Panc1 (cell line): ENCODE measurements at places on chromosomes 6 and 20.
A peak's percentile ranks its signal among the peaks of the same experiment; 100 is the strongest.

DNA sequence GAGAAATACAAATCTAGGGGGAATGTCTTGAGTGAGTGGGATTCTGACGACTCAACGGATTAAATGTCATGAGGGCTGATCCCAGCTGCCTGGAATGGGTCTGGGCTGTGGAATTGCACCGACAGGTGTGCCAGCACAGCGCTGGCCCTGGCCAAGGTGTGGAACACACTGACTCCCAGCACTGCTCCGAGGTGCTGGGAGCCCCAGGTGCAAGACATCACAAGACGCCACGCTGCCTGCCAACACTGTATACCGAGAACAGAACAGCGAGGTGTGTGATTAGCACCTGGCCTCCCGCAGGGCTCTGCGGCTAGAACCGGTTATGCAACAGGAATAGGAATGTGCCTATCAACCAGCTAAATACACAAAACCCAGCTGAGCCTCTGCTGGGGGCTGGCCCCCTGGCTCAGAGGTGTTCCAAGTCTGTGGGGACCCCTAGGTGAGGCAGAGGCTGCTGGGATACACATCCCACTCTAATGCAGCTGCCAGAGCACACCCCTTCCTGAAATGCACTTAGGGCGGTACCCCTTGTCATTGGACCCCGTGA lies 24.8 kb upstream of the APMAP start:
- H3K36me3 ChIP-seq = no peaks in the 10 kb centered on the region
- no peak overlapping the region for H3K4me3 ChIP-seq
- no peak overlapping the region for H3K27ac ChIP-seq
- H3K4me1 ChIP-seq = no peaks in the 10 kb centered on the region; the same call in 1 of the 2 replicates
- no peaks in the 10 kb centered on the region for H3K27me3 ChIP-seq

- H3K27ac ChIP-seq = no peak overlapping the region
- H3K36me3 ChIP-seq = no peaks in the 10 kb centered on the region
- H3K4me3 ChIP-seq = no peak overlapping the region
- DNase-seq = no peak
- H3K27me3 ChIP-seq = no peaks in the 10 kb centered on the region
Measured at GRCh38 chr20:1287306-1287705, 21.2 kb downstream of the SNPH start.

DNA sequence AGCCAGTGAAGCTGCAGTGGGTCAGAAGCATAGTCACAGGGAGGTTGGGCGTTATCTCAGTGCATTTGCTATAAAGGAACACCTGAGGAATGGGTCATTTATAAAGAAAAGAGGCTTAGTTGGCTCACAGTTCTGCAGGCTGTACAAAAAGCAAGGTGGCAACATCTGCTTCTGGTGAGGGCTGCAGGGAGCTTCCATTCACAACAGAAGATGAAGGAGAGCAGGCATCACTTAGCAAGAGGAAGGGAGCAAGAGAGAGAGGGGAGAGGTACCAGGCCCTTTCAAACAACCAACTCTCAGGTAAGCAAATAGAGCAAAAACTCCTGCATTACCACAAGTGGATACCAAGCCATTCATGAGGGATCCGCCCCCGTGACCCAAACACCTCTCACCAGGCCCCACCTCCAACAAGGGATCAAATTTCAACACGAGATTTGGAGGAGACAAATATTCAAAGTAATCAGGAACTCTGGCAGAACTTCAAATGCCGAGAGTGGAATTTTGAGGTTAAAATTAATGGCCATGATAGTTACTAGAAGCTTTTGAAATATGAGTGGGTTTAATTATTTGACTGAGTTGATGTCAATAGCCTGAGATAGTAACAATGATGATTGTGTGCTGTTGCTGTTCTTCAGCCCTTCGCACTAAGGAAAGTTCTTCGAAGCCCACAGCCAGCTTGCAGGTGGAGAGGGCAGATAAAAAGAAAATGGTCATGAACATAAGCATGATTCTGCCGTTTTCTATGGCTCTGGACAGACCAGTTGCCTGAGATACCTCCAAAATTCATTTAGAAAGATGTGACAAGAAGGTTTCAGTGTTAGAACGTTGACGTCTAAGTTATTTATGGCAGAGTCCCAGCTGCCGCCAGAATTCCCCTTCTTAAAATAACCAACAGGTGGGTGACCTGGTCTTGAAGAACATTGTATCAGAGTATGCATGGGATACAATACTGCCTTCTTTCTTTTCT lies 55.3 kb upstream of the ADTRP start:
- H3K27me3 ChIP-seq = peaks cover 2% of the 10 kb centered on the region; the same call in 1 of the 2 replicates
- H3K4me3 ChIP-seq = no peak overlapping the region
- DNase-seq = no peak
- no peaks in the 10 kb centered on the region for H3K4me1 ChIP-seq
- no peaks in the 10 kb centered on the region for H3K36me3 ChIP-seq
- no peak overlapping the region for H3K27ac ChIP-seq

DNA sequence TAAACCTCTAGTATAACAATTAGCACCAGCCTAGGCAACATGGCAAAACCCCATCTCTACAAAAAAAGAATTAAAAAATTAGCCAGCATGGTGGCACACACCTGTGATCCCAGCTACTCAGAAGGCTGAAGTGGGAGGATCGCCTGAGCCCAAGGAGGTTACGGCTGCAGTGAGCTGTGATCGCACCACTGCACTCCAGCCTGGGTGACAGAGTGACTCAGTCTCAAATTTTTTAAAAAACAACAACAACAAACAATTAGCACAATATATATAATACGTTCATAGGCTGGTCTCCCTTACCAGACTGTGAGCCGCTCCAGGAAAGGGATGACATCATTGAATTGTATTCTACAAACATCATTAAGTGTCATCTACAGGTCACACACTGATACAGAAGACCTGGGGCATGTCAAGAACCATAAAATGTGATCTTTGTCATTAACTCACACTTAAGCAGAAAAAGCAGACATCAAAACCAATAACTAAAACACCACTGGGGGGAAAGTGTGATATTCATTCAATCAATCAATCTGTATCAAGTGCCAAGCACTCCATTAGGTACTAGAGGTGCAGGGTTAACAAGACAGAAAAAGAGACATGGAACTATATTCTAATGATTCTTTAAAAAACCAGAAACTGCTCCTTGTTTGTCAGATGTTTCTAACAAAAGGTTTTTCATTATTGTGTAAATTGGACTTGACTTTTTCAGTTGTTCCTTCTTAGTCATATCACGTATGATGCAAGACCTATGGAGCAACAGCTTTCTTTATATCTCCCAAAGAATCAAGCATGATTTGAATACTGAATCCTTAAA lies 17.8 kb downstream of the MAP3K5 start:
- no peaks in the 10 kb centered on the region; the same call in 1 of the 2 replicates for H3K4me1 ChIP-seq
- no peaks in the 10 kb centered on the region for H3K36me3 ChIP-seq
- H3K4me3 ChIP-seq = no peak overlapping the region

DNA sequence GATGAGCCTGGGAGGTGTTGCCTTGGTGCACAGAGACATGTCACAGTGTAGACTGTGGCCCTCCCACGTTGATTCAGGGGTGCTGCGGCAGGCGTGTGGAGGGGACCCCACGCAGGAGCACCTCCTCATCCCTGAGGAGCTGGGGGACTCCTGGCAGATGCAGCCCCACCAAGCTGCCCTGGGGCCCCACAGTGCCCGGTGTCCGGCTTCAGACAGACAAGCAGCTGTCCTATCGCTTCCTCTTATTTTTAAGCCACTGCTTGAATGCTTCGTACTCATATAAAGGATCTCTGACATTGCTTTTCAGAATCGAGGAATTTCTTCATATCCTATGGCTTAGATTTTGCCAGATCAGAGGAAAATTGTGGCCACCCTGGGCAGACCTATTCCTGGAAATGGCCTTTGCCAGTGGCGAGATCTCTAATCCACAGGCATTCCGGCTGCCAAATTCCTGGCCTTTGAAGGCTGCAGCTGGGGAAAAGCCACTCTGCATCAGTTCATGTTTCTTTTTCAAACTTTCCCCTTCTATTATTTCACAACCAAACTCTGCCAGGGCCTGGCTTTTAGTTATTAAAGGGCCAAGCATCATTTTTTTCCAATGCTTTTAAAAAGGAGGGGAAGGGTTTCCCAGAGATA lies 337.0 kb downstream of the THBS2 start:
- no peak overlapping the region for H3K27ac ChIP-seq
- H3K4me3 ChIP-seq = no peak overlapping the region
- H3K27me3 ChIP-seq = peaks cover 3% of the 10 kb centered on the region
- no peaks in the 10 kb centered on the region for H3K36me3 ChIP-seq

DNA sequence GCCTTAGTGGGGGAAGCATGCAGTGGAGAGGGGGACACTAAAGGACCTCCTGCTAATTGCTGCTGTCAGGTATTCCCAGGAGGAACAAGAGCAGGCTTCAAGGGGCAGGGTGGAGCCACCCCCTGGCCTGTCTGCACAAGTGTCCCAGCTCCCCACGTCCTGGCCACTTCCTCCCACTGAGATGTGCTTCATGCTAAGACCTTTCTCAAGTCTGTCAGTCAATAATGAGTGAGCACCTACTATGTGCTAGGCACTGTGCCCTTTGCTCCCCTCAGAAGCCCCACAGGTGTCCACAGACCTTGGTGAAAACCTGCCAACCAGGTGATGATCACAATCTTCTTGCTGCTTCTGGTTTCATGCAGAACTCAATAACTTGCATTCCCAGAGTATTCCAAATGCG lies 147.9 kb downstream of the UNC5CL start:
- H3K36me3 ChIP-seq = no peaks in the 10 kb centered on the region
- H3K27ac ChIP-seq = peak overlapping the region; percentile 58; the same call in 1 of the 2 replicates
- H3K4me1 ChIP-seq = peaks cover 12% of the 10 kb centered on the region
- H3K4me3 ChIP-seq = no peak overlapping the region
- H3K27me3 ChIP-seq = no peaks in the 10 kb centered on the region

DNA sequence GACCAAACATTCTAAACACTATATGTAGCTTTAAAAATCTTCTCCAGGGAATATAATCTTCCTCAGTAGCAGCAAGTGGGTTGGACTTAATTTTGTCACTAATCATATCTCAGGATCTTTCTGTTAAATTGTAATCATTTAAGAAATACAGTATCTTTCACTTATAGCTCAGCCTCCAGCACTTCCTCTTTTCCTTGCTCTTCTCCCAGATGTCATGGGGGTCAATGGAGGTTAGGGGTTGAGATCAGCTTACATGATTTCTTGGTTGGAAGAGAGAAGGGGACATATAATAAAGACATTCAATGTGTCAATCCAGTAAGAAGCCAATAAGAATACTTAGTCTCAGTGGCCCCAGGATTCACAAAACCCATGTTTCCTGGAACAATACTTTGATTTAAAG lies 15.7 kb upstream of the REPS1 start:
- DNase-seq = no peak
- H3K4me1 ChIP-seq = no peaks in the 10 kb centered on the region
- no peak overlapping the region for H3K27ac ChIP-seq
- no peak overlapping the region for H3K4me3 ChIP-seq
- H3K27me3 ChIP-seq = peaks cover 13% of the 10 kb centered on the region
- no peaks in the 10 kb centered on the region for H3K36me3 ChIP-seq
